ENCODE measurements at places on chromosomes 1 and 21.

- no peak for DNase-seq
Measured at GRCh38 chr1:89927049-89927448, 67.9 kb upstream of the ZNF326 start.

DNA sequence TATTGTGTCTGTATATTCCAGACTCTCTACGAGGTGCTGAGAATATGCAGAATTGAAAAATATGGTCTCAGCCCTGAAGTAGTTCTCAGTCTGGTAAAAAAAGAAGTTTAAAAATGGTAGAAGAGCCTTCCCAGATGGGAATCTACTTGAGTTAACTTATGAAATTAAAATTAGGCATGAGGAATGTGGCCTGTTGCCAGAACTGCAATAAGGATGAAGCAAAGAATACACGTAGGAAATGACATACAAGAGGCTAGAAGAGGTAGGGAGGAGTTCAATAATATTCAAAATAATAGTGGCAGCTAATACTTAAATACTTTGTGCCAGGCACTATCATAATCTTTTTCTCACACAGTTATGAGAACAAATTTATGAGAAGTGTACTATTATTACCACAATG is 6.3 kb downstream of the ASPM start:
- DNase-seq, result no peak

DNA sequence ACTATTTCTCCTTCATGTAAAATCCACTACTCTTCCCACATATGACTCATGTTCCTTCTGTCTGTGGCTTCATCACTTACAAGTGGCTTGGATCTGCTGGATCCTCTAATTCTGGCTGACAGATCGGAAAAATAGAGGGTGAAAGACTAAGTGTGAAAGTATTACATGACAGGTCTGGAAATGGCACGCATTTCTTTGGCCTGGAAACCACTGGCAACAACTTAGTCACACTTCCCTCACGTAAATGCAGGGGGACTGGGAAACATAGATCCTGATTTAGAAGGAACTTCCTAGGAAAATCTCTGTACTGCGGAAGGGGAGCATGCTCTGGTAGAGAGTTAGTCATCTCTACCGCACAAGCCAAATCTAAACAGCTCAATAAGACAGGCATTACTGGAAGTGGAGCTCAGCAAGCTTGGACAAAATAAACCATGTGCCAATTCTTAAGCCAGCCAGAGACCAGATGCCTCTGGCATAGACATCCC is 305.4 kb upstream of the PTBP2 start:
- DNase-seq, result peak; percentile 55

- DNase-seq, result peak; percentile 11
Measured at GRCh38 chr21:25107708-25108107, 499.6 kb downstream of the MRPL39 start.

GRCh38 chr1:151314137-151314875 is 12.9 kb downstream of the PI4KB start:
- DNase-seq, result peak; percentile 72

DNA sequence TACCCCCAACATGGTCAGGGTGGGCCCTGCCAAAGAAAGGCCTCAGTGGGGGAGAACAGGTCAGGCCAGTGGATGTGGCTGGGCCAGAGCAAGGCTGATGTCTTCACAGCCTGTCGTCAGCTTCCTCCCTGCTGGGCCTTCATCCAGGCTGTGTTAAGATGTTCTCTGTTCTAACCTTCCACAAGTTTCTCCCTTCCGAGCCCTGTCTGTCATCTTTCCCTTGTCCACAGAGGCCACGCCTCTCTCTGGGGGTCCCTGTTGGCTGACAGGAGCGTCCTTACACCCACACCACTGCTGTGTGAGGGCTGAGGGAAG is 36.2 kb downstream of the SIM2 start:
- no peak for DNase-seq

- no peak for DNase-seq
Measured at GRCh38 chr1:5685446-5686040, 306.7 kb downstream of the NPHP4 start.

- DNase-seq, result no peak
Measured at GRCh38 chr1:230381049-230381467, 45.1 kb downstream of the PGBD5 start.

- no peak for DNase-seq
Measured at GRCh38 chr1:158153746-158154444, 26.8 kb upstream of the CD1D start.

GRCh38 chr1:162003061-162003829 is 20.4 kb downstream of the OLFML2B start:
- peak; percentile 81 for DNase-seq

DNA sequence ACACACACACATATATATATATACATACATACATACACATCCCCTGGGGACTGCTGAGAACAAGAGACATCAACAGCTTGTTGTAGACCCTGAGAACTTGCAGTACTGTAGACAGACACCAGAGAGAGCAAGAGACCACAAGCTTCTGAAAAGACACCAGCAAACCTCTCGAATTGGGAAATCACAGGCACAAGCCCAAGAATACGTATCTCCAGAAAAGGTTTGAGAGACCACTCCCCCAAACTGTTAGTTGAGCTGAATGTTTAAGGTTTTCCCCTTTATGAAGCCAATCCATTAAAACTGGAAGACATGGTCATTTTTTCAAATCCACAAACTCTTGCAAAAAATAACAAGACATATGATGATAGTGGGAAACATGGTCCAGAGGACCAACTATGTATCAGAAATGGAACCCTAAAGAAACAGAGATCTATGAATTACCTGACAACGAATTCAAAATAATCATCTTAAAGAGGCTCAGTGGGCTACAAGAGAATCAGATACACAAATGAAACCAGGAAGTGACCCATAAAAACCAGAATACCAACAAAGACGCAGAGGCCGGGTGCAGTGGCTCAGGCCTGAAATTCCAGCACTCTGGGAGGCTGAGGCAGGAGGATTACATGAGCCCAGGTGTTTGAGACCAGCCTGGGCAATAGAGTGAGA is 45.1 kb downstream of the SLC2A1 start:
- peak; percentile 76 for DNase-seq

DNA sequence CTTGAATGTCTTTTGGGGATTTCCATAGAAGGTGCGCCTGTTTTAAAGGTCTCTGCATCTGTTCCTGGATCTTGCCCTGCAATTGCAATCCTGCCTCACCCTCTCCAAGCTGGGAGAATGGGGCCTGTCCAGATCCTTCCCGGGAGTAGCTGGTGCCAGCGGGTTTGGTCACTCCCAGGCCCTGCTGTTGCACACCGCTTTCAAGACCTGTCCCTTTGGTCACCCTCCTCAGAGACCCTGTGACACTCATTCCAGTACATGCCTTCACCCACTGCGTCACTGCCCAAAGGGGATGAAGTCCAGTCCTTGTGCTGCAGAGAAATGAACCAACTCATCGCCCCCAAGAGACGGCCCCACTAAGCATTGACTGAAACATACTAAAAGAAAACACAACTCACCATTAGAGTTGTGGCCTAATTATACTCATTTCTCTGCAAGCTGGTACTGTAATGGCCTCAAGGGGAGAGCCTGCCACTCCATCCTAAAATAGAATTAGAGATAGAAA is 1.9 kb upstream of the IRF2BP2 start:
- no peak for DNase-seq

DNA sequence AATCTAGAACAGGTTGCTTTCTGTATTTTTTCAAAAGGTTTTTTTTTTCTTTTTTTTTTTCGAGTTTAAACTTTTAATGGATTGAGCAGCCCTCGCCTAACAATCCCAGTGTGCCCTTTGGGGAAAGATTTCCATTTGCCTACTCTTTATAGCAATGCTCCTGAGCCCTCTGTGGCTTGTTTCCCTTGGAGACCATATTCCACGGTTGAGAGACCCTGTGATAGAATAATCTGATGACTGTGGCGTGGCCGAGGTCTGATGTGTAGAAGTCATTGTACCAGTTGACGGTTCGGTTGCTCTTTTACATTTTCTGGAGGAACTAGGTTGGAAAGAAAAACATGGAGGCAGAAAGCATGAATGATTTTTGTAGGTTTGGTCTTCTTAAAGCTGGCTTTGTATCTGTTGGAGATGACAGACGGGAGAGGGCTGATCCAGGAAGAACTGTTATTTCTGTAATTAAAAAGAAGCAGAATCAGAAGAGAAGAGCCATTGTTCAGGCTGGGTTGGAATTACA is 305.7 kb upstream of the NRIP1 start:
- DNase-seq, result no peak

- no peak for DNase-seq
Measured at GRCh38 chr1:180639871-180640270, 8.0 kb downstream of the XPR1 start.

- DNase-seq, result no peak
Measured at GRCh38 chr1:54300401-54300800, 100.4 kb downstream of the MRPL37 start.

DNA sequence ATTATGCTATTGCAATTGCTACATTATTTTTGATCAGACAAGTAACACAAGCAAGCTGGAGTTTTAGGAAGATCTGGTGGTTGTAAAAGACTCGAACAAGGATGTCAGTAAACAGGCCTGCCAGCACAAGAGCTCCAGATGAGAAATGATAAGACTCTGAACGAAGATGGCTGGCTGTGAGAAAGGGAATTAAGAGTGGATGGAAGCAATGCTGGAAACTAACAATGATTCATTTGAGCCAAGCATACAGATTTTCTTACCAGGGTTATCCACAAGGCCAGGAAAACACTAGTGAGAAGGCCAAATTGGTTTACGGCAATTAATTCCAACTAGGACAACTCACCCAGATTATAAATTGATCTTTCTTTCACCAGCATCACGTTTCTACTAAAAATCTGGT is 54.2 kb downstream of the NRIP1 start:
- no peak for DNase-seq

DNA sequence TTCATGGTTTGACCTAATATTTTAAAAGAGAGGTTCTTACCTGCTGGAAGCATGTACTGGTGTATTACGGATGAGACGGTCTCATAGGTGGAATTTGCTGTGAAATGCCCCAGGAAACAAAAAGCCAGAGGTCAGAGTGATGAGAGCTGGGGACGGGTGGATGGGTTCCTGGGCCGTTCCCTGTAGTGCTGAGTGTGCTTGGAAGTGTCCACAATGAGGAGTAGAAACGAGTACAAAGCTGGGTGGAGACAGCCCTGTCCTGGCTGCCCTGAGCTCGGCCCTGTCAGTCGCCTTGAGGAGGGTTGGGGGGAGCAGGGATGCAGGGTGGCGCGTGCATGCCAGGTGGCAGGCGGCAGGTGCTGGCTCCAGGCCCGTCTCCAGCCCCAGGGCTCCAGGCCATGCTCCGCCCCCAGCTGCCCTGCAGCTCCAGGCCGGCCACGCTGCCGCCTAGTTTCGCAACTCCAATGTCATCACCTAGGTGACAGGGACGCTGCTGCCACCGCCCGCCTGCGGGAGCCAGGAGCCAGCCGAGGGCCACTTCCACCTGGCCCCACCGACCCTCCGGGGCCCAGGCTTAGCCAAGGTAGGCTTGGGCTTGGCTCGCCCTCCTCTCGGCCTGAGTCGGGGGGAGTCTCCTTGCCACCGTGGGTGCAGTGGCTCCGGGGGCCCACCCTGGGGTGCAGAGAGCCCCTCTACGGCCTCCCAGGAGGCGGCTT is 16.4 kb downstream of the TP73 start:
- peak; percentile 35 for DNase-seq

- no peak for DNase-seq
Measured at GRCh38 chr1:205600085-205600484, 31.7 kb downstream of the ELK4 start.

DNA sequence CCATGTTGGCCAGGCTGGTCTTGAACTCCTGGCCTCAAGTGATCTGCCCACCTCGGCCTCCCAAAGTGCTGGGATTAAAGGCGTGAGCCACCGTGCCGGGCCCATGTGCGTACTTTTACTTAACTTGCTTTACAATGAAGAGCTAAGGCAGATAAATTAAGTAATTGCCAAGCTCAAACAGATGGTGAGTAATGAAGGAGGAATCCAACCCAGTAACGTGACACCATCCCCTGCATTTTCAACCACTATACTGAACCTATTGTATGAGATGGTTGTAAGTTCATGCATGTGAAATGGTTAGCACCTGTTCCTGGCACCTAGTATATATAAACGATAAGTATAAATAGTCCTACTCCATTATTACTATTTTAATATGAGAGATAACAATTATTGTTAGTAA is 588.0 kb upstream of the BEND5 start:
- peak; percentile 44 for DNase-seq

GRCh38 chr21:18715606-18716005 is 312.0 kb upstream of the TMPRSS15 start:
- no peak for DNase-seq

- DNase-seq, result no peak
Measured at GRCh38 chr1:90826834-90827233, 109.7 kb upstream of the BARHL2 start.

DNA sequence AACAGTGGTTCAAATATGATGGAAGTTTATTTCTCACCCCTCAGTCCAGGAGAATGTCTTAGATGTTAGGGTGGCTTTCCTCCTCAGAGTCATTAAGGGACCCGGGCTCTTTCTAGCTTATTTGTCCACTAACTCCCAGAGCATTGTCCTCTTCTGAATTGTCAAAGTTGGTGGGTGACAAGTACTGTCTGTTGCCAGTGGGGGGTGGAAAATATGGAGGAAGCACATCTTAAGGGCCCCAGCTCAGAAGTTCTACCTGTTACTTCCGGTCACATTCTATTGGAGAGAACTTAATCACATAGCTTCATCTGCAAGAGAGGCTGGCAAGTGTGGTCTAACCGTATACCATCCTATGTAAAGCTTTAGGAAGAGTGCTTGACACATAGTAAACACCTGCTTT is 7.1 kb downstream of the CLIC4 start:
- no peak for DNase-seq

DNA sequence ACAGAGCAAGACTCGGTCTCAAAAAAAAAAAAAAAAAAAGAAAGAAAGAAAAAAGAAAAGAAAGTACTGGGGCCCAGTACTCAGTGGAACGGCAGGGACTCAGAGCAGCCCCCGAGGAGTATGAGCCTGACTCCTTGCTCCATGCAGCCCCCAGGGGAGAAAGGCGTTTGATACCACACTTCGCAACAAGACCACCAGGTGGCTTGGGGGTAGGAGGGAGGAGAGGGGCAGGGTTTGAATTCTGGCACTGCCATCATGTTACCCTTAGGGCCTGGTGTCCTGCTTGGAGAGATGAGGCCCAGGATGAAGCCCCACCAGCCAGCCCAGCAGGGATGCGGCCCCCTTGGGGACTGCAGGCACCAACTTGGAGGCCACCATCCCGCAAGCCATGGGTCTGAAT is 321.3 kb upstream of the VAMP3 start:
- no peak for DNase-seq

- no peak for DNase-seq
Measured at GRCh38 chr21:32233055-32233546, 45.7 kb downstream of the MIS18A start.

DNA sequence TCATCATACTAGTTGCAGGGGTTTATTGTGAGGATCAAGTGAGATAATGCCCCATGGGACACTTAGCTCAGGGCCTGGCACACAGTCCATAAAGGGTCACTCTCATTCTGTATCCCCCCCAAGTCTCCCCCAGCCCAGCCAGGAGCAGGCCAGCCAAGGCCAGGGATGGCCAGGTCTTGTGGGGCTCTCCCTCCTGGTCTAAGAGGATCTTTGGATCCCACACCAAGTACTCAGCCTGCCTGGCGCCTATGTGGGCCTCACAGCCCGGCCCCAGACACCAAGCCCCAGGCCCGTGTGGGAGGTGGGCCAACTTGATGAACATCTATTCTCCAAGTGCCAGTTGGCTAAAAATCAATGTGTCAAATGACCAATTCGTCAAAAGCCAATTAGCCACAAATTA is 117.8 kb downstream of the GLIS1 start:
- DNase-seq, result no peak

GRCh38 chr1:48572646-48573258 is 100.7 kb upstream of the SPATA6 start:
- DNase-seq, result peak; percentile 81
